DMS79 treated with DMSO at 0.1 percent for 48 hours (cell line): ENCODE measurements at places on chromosomes 4 and X.

DNA sequence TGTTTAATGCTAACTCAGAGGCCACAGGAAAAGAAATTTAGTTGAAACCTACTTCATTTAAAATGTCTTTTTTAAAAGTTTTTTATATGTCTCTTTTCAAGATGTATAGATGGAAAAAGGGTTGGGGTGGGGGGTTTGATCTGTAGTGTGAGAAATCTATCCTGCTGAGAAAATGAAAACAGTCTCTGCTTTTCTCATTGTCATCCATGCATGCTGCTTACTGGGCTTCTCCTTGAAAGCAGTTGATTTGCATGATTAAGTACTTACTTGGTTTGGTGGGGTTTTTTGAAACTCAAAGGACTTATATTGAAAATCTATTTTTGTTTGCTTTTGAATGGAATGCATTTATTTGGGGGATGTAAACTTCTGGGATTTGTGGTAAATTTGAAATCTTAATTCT is 313.6 kb upstream of the DKK2 start:
- DNase-seq: no peak

DNA sequence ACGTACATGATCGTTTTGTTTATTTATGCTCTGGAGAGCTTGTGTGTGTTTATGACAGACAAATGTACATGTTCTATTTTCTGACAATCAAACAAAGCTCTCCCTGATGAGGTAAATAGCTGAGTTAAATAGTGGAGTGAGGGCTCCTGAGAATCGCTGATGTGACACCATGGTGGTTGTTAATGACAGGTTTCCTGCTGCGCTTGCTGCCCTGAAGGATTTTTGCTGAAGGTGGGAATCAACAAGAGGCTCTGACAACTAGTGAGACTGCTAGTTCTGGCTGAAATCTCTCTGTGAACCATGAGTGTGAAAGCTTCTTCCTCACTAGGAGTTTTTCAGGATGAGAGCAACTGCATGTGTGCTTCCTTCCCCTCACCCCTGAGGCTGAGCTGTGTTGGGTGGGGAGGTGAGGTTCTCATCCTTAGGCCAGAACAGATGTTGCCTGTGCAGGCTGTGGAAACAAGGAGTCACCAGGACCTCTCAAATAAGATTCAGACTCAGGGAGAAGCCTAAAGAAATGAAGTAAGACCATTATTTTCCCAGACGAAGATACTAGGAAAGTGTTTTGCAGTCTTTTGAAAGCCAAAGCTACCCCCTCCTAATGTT is 173.4 kb upstream of the JADE1 start:
- peak; percentile 49 for DNase-seq

DNA sequence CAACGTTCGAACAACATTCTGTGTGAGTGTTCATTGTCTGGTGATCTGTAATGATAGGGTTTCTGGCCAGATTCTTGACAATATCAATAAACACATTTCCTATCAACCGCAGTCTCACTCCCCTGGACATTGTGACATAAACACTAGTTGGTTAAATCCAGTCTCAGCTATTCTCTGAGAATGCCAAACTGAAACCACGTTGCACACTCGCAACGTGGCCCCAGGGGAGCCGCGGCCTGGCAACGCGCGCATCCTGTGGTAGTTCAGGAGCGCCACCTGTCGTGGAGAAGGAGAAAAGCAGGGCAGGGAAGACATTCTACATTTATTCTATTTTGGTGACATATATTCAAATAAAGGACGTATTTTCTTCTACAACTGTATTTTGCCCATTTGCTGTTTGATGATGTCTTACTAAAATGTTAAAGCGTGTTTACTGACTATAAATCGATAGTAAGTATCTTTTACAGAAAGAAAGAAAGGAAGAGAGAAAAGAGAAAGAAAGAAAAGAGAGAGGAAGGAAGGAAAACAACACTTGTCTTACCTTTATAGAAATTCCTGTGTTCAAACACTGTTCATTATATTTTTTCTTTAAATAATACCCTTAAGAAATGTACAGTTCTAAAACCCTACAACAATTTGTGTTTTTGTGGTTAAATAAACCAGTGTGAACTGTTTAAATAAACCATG is 738.3 kb upstream of the FRG1 start:
- no peak for DNase-seq

- no peak for DNase-seq
Measured at GRCh38 chr4:65457011-65457410, 213.3 kb downstream of the EPHA5 start.

DNA sequence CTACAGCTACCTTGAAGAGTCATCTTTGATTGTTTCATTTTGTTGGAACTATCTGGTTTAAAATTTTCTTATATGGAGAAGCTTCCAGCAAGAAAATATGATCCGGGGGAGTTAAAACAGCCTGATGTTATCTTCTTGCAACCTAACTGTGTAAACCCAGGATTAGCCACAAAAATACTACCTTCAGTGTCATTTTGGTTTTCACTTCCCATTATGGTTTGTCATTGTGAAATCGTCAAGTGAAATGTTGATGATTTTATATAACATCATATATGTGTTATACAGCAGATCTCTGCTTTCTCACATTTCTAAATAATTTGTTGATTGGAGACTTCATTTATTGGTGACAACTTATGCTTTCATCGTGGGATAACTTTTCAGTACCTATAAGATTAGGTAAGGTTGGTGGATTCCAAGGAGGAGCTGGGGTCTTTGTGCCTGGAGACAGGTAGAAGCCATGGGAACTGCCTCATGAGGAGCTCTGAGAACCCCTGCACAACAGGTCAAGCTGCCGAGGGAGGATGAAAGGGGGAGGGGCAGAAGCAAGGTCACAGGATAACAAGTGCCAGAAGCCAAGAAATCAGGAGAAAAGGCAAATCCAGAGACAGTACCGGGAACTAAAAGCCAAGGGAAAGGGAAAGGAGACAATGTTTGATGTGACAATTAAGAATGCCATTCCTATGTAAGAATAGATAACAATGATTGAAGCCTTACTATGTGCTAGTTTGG is 7.2 kb downstream of the ARHGAP24 start:
- no peak for DNase-seq
